Activated naive CD8-positive, alpha-beta T cell treated with anti-CD3 and anti-CD28 coated beads, Interleukin-2, amount 50 U/mL, for 24 hours (primary cell): ENCODE measurements at places on chromosomes 2 and 18.

DNA sequence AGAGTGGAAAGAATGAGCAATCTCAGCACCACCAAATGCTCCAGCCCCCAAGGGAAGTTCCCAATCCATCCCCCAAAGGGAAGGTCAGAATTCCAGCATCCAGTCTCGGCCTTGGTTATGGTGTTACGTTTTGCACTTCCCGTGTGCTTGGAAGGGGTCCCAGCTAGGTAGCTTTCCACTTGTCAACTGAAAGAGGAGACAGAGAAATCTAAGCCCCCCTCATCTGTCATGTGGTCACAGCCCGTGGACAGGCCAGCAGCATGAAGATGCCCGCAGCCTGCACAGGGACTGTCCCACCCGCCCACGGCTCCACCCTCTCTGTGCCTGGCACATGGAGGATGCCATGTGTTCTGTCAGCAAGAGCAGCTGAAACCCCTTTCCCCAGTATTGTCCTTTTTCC, 32.1 kb downstream of the RHOB start:
- no peak for DNase-seq

- no peak for DNase-seq
Observed at GRCh38 chr2:20141056-20141762, 83.7 kb downstream of the SDC1 start.

GRCh38 chr2:64453770-64454385, at the start of gene LGALSL:
LGALSL (plus strand) TSS chr2:64454162; CDS start chr2:64454546, 384 bp downstream.
- DNase-seq, result peak; percentile 46

GRCh38 chr18:46497129-46497528, 159.9 kb downstream of the LOXHD1 start:
- peak; percentile 42 for DNase-seq

DNA sequence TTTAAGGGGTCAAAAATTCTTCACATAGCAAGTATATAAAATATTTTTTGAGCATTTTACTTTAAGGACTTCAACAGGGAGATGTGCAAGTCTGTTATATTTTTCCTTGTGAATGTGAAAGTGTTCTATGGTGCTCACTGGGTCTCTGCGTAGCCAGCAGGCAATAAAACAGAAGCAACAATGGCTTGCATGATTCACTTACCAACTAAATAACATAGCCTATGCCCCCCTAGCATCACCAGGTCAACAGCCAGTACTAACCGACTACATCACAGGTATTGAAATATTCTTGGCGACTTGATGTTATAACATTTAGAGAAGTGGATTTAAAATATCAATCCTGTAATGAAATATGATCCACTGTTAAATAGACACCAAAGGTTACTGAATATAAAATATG, 398.9 kb downstream of the XIRP2 start:
- DNase-seq, result no peak

DNA sequence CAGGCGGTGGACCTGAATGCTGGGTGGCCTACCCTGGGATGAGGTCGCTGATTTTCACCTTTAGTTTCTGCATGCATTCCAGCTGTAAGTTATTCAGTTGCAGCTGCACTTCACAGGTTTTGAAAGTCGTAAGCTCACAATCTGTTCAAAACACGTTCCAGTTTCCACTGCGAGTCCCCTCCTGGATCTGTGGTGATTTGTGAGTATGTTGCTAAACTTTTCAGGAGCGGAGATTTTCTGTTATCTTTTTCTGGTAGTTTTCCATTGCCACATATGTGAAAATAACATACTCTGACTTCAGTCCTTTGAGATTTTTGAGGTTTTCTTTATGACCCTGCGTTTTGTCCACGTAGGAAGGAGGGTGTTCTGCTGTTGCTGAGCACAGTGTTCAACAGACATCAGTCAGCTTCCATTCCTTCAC, 102.1 kb downstream of the SNTG2 start:
- no peak for DNase-seq

- DNase-seq, result no peak
Observed at GRCh38 chr2:129129087-129129486, 810.4 kb upstream of the HS6ST1 start.

DNA sequence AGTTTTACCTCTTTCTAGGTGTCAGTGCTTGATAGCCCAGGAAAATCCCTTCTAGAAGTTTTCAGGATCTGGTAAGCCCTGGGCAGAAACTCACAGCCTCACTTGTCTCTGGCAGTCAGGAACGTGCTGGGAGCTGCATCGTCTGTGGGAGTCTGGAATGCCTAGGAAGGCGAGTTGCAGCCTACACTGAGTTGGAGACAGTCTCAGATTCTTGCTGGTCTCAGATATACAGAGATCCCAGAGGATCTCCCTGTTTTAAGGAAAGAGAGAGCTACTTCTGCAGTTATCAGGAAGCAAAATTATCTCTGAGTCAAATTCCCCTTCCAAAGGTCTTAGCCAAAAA, 104.4 kb upstream of the CDC42EP3 start:
- DNase-seq, result no peak
